ENCODE measurements at places on chromosomes 11 and 22. TPM values are rescaled to one million over a fixed set of nuclear protein-coding genes. Genes with fewer than 3 reads are reported as not detected.

Gene SLC22A8
- not detected for total RNA-seq

Gene MUC2
- total RNA-seq, result 0.05 TPM

Gene SEPTIN5
- total RNA-seq, result 1.3 TPM

Gene RFPL3
- not detected for total RNA-seq

Gene PDHX
- 85.4 TPM for total RNA-seq

Gene THY1
- total RNA-seq, result not detected

Gene SLCO2B1
- total RNA-seq, result 277 TPM

Gene OR2AG1
- not detected for total RNA-seq

DNA sequence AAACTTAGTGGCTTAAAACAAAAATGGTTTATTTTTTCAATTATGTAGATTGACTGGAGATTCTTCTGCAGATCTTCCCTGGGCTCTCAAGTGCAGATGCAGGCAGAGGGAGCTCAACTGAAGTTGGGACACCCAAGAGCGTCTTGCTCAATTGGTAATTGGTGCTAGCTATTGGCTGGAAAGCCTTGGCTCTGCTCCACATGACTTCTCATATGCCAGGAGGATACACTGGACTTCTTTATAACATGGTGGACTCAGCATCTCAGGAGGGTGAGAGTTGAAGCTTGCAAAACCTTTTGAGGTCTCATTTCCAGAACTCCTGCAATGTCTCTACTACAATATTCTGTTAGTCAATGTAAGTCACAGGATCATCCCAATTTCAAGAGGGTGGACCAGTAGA, 42.2 kb upstream of the PRSS23 start:
- no peak for DNase-seq

GRCh38 chr11:125091247-125091876, 20.1 kb downstream of the TMEM218 start:
- peak; percentile 71 for DNase-seq

DNA sequence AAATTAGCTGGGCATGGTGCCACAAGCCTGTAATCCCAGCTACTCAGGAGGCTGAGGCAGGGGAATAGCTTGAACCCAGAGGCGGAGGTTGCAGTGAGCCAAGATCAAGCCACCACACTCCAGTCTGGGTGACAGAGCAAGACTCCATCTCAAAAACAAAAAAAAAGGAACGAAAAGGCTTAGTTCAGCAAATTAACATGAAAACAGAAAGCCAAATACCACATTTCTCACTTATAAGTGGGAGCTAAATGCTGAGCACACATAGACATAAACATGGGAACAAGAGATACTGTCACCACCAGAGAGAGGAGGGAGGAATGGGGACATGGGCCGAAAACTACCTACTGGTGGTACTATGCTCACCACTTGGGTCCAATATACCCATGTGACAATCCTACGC, 38.6 kb downstream of the SCGB1A1 start:
- DNase-seq, result no peak

DNA sequence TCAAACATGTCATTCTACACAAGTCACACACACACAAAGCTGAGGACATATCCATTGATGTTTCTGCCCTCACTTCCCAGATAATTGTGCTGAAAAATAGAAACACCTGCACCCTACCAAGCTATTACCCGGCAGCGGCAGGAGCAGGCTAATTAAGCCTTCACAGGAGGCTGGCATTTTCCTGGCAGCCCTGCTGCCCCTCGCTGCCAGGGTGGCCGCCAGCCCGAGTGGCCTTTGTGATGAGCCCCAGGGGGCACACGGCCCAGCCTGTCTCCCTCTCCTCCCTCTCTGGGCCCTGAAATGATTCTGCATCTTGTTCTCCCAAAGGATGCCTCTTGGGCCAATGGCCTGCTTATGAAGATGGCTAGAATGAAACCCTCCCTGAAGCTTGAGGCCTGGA, 76.2 kb upstream of the TP53I11 start:
- DNase-seq, result no peak

GRCh38 chr11:11916981-11917399, 75.2 kb downstream of the USP47 start:
- DNase-seq, result no peak

GRCh38 chr22:37244922-37245722, 1.1 kb upstream of the RAC2 start:
- DNase-seq, result peak; percentile 14

GRCh38 chr22:24540470-24540869, 14.5 kb downstream of the GUCD1 start:
- no peak for DNase-seq

DNA sequence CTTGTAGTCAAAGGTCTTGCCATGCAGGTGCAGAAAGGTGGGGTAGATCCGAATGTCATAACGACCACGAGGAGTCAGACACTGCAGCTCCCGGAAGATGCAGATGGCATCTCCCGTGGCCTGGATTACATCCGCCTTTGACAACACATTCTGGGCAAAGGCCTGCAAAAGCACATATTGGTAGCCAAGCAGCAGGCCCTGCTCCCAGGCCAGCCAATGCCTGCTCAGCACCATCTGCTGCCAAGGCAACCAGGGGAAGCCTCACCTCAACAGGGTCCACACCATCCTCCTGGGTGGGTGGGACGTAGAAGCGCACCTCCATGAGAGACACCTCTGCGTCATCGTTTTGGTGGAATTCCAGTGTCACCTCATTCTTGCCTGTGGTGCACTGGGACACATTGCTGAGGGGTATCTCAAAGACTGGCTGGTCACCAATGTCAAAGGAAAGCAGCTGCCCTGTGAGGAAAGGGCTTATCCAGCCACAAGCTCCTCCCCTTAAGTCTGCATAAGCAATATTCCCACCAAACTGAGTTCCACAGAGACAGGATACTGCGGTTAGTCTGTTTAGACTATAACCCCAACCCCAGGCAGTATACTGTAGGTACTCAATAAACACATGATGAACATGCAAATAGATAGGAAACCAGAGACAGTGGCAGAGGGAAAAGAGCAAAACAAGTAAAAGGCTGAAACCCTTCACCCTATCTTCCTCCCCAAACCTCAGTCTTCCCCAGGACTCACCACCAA, 2.8 kb downstream of the SSRP1 start:
- DNase-seq, result no peak

DNA sequence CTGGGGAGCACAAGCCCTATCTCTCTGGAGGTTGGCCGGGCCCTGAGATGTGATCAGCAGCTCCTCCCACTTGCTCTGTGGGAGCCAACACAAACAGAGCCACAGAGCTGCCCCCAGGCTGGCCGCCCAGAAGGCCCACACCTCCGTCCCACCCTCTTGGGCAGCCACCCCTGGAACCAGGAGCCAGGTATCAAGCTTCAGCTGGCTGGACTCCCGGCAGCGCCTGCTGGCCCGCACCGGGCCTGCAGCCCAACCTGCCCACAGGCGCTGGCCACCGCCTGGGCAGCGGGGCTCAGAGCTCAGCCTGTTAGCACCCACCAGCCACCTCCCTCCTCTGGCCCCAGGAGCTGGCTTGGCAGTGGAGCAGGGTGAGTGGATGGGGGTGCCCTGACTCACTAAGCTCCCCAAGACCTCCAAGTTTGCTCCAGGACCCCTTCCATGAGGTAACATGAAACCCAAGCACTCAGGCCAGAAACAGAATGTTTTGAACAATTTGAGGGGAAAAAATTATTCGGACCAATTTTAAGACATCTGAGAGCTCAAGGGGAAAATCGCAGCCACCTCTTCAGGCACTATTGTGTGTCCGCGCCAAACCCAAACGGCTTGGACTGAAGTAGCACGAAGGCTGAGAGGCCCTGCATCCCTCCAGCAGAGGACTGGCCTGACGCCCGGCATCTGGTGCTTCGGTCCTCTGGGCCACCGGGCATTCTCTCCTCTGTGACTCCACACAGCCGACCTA, 450.8 kb downstream of the SOX6 start:
- DNase-seq, result no peak

DNA sequence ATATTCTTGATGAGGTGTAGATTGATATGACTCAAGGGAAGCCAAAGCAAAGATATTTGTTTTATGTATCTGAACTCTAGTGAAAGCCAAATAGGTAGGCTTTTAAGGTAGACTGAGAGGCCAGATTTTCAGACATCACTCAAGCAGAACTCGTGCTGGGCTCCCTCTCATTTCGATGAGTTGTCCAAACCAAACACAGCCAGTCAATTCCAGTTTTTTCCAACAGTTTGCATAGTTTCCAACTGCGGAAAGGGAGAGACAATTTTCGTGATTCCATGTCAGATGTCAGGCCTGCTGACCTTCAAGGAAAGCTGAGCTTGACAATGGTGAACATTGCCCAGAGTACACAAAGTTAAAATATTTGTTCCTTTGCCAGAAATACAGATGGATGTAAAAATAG, 110.9 kb upstream of the MPPED2 start:
- DNase-seq, result no peak

GRCh38 chr11:71551711-71552110, 3.5 kb downstream of the KRTAP5-9 start:
- DNase-seq, result no peak

DNA sequence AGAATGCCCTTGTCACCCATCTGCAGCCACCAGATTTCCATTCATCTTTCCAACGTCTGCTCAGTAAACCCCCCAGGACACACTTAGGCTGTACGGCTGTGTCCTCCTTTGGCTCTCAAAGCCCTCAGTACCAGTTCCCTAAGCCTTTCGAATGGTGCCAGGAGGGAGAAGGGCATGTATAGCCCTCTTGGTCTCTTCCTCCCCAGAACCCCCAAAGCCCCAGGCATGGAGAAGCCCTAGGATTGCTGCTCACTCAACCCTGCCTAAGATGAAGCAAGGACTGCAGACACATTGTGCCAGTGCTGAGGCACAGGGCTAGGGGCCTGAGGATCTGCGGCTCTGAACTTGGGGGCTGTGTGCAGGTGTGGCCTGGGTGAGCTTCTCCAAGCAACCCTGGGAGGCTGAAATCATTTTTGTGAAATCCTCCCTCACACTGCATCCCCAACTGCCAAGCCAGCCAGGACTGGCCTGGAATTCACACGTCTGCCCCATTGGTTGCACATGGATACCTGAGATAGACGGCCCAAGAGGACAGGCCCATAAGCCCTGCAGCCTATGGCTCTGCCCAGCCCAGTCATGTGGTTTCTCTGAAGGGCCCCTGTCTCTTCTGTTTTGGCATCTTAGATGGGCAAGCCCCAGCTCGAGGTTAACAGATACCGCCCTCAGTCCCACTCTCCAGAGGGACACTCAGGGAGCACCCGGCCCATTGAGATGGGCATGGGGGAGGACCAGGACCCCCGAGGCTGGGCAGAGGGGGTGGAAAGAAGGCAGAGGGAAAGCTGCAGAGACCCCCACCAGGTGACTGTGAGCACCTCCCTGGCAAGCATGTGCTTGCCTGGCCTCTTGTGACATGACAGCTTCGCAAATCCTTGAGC, 34.0 kb downstream of the KCNQ1OT1 start:
- no peak for DNase-seq

DNA sequence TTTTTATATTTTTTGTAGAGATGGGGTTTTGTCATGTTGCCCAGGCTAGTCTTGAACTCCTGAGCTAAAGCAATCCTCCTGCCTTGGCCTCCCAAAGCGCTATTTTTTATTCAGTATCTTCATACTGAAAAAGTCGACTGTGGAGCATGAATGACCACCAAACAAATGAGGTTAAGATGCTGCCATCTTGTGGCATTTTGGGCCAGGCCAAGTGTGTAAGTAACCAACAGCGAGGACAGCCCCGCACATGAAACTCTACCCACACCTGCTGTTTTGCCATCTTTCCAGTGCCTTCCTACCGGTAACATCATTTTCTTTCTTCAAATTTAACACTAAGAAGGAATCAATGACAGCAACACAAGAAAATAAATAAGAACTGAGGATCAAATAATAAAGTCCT, 32.2 kb upstream of the AQP11 start:
- peak; percentile 43 for DNase-seq

GRCh38 chr11:13309156-13309555, 31.6 kb downstream of the BMAL1 start:
- no peak for DNase-seq

DNA sequence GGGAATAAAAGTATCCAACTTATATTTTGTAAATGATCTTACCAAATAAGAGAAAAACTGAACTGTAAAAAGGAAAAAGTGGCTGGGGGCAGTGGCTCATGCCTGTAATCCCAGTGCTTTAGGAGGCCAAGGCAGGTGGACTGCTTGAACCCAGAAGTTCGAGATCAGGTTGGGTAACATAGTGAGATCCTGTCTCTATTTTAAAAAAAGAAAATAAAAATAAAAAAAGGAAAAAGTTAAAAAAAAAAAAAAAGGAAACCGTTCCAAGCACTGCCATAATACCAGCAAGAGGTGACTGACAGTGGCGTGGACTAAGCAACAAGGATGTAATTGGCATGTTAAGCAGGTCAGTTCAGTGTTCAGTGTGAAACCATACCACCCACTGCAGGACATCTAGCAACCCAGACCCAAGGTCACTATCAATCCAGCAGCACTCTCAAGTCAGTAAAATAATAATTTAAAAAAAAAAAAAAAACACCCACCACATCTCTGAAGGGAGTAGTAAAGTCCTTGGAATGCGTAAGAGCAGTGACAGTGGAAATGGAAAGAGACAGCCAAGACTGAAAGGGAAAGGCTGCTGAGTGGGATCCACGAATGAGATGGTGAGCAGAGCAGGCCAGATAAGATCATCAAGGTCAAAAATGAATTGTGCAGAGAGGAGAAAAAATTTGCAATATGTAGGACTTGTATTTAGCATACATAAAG, 43.6 kb downstream of the MAPK1 start:
- DNase-seq, result no peak

DNA sequence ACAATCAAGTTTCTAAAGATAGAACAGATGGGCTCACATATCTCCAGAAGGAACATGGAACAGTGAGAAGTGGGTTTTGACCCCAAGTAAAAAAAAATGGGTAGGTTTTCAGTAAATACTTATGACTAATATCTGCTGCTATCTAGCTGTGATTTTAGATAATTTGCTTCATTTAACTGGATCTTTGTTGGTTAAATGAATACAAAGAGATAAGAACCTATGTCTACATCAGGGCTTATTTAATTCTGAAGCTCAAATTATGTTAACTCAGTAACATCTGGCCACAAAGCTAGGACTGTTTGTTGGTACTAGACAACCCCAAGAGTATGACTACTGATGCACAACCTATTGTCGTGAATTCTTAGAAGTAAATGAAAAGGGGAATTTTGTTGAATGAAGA, 144.4 kb upstream of the SESN3 start:
- no peak for DNase-seq

- peak; percentile 44 for DNase-seq
Observed at GRCh38 chr11:124934862-124935547, 842 bp downstream of the HEPACAM start.

DNA sequence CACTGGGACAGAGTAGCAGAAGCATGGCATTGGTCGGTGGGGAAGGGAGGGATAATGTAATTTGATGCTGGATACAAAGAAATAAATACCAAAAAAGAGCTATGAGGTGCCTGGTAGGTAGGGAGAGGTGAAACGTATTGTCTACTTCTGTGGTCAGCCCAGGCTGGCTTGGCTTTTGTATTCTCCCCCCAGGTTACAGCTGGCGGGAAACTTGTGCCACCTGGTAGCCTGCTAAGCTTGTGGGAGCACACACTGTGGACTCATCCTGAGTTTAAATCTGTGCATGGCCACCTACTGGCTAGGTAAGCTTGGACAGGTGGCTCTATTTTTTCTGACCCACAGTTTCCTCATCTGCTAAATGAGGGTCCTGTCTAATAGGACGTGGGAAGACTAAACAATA, 165.2 kb upstream of the E2F8 start:
- DNase-seq, result no peak

Data from Caco-2 (cell line).